ENCODE measurements at places on chromosomes 16 and 17.

- DNase-seq, result no peak
These were observed 2.5 kb downstream of the KIF1C start for GRCh38 chr17:5000237-5000639.

- DNase-seq, result no peak
These were observed 44.6 kb downstream of the NDEL1 start for GRCh38 chr17:8480011-8480976.

GRCh38 chr17:38597375-38597774 lies 8.4 kb downstream of the SRCIN1 start:
- no peak for DNase-seq

- no peak for DNase-seq
These were observed at the start of gene PERCC1 for GRCh38 chr16:1430759-1431496. PERCC1 (plus strand) TSS chr16:1431078; CDS start chr16:1432594, 1,516 bp downstream.

DNA sequence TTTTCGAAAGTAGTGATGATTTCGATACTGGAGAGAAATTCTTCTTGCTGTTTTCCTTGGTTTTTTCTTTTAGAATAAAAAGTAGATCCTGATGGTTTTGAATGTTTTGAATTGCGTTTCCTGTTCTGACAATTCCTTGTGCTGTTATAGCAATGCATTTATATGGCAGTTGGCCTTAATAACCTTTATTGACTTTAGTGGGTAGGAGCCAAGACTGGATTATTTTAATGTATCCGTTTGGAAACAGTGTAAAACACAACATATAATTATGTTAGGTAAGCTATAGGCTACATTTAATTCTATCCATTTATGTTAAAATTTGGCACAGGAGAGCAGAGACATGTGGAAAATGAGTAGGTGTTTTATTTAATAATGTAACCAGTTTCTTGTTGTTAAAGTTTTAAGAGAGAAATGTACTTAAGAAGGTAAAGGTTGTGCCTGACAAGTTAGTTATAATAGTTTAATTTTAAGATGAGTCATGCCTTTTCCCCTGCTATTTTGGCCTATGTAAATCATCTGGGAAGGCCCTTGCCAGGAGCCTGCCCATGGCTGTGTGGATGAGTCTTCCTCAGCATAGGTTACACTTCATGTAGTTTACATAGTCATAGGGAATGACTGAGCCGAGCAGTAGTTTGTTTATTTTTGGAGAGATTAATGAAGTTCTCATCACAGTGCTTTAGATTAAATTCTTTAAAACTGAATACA lies 189.9 kb downstream of the FTO start:
- DNase-seq, result no peak

DNA sequence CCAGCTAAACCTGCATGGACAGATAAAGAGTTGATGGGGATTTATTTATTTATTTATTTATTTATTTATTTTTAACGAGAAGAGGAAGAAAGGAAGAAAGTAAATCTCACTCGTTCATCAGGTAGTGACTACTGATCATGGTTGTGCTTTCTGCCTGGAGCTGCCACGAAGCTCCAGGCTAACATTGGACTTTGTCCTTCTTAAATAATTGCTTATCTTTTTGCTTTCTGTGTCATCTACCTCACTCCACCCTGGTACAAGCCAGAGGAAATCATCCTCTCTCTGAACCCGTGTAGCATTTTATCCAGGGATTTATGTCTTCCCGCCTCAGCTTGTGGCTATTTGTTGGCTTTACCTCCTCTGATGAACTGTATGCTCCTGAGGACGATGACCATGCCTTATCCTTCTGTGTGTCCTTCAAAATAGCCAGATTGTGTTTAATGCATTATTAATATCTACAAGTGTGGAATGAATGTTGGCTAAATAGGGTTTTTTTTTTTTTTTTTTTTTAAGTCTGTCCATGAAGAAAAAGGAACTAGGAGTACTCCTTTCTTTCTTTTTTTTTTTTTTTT lies 8.0 kb upstream of the SLC12A3 start:
- no peak for DNase-seq

- no peak for DNase-seq
These were observed 58.6 kb upstream of the TOB1 start for GRCh38 chr17:50924800-50925199.

- DNase-seq, result no peak
These were observed 11.5 kb upstream of the UMOD start for GRCh38 chr16:20364051-20364450.

DNA sequence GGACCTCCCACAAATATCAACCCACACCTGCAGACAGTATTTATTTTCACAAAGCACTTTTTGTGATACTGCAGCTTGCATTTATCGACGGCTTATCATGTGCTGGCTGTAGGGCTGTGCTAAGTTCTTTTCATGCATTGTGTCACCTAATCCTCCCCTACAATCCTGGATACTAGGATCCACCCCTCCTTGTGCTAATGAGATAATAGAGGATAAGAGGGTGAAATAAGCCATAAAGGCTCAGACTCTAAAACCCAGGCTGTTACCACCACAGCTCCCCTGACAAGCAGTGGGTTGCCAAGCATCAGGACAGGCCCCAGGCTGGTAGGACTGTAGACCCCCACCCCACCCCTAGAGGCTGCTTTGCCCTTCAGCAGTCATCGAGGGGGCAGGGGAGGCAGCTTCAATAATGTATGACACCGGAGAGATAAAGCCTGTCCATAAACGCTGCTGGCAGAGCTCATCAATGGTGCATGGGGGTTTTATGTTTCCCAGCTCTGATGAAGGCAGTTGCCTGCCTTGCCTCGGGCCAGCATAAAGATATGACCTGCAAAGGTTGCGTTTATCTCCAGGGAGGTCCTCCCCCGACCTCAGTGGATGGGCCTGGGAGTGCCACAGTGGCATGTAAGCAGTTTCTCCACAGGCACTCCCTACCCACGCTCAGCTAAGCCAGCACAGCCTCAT lies 73.9 kb upstream of the C16orf82 start:
- no peak for DNase-seq

GRCh38 chr16:4938683-4939030 lies 1.7 kb upstream of the PPL start:
- no peak for DNase-seq

- DNase-seq, result no peak
These were observed 80.9 kb upstream of the CREBBP start for GRCh38 chr16:3961449-3961849.

GRCh38 chr17:16419074-16419928 lies 3.9 kb downstream of the TRPV2 start:
- DNase-seq, result no peak

GRCh38 chr16:69481901-69482341 lies 57.5 kb downstream of the CYB5B start:
- no peak for DNase-seq

All from stimulated activated CD4-positive, alpha-beta T cell treated with anti-CD3 and anti-CD28 coated beads, Interleukin-2, amount 100 ng/mL, for 48 hours (primary cell).